ENCODE measurements at places on chromosomes 1 and 21.

GRCh38 chr1:71921935-71922559 lies 360.3 kb downstream of the NEGR1 start:
- no peak for DNase-seq

DNA sequence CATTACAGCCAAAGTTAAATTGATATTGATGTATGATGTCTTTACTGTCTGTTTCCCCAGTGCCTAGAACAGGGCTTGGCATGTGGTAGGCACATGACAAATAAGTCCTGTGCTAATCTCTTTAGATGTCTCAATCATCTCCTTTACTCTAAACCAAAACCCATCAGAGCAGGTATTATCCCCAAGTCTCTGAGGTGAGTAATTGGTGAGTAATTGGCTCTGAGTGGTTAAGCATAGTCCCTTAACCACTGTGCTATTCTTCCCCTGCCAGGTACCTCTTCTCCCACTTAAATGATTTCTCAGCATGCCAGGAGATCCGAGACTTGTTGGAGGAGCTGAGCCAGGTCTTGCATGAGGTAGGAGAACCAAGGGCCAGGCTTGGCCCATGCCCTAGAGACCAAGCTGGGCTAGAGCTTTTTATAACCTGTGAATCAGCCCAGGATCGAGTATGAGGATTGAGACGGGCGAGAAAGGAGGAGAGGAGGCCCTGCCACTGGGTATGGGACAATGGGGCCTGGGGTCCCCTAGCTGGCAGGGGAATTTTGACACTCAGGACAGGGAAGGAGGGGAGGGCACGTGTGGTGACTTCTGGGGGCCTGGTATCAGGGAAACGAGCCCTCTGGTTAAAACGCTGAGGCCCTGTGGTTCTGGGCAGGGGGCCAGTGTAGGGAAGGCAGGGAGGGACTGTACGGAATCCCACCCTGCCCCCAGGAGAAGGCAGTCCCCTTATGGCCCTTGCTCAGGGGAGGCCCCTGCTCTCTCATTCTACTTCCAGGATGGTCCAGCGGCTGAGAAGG lies 4.5 kb downstream of the CNKSR1 start:
- no peak for DNase-seq

DNA sequence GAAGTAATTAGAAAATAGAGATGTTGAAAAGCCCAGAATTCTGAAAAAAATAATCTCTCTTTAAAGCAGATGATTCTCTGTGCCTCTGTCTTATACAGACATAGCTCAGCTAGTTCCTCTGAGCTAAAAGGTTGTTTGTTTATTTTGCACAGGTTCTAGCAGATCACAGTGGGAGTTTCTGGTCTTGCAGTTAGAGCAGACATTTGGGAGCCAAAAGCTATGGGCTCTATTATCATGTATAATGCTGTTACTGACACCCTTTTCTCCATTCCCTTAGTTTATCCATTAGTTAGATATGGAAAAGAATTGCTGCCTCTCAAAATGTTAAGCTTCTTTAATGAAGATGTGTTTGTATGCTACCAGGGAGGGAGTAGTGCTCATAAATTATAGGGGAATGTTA lies 20.5 kb upstream of the CD55 start:
- DNase-seq, result no peak

DNA sequence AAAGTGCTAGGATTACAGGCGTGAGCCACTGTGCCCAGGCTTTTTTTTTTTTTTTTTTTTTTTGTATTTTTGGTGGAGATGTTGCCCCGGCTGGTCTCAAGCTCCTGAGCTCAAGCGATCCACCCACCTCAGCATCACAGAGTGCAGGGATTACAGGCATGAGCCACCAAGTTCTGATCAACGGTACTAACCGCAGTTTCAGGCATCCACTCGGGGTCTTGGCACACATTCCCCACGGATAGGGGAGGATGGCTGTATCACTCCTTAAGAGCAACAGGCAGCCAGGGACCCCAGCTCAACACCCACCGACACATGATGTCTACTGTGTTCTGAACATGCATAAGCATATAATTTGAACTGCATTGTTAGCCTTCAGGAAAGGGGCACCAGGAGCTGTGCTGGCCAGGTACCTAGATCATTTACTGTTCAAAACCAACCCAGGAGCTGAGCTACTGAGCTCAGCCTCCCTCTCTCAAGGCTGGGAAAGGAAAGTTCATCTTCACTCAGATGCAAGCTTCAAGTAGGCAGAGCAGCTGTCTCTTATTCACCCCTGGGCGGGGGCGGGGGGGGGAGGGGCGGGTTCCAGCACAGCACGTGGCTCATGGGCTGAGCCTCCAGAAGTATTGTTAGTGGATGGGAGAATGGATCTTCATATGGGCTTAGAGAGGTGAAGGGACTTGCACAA lies 24.7 kb downstream of the CAPZB start:
- no peak for DNase-seq

- no peak for DNase-seq
Observed at GRCh38 chr1:73604739-73605138, 593.2 kb downstream of the LRRIQ3 start.

DNA sequence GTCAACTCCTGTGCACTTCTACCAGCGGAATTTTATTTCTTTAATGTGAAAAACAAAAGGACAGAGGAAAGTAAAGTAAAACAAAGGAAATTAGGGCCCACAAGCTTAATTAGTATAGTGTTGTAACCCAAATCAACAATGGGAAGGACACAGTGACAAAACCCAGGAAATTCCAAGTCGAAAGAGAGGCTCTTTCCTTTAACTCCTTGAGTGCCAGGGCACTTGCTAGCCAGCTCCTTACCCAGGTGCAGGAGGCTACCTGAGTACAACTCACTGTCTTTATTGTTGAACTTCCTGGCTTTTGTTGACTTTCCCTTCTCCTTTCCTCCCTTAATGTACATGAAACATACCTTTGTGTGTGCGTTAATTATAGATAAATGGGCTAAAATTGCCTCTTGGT lies 55.0 kb downstream of the PEX14 start:
- DNase-seq, result no peak

GRCh38 chr1:42735477-42736105 lies 4.4 kb downstream of the CLDN19 start:
- DNase-seq, result no peak

- DNase-seq, result no peak
Observed at GRCh38 chr1:92310185-92310597, 11.3 kb downstream of the RPAP2 start.

DNA sequence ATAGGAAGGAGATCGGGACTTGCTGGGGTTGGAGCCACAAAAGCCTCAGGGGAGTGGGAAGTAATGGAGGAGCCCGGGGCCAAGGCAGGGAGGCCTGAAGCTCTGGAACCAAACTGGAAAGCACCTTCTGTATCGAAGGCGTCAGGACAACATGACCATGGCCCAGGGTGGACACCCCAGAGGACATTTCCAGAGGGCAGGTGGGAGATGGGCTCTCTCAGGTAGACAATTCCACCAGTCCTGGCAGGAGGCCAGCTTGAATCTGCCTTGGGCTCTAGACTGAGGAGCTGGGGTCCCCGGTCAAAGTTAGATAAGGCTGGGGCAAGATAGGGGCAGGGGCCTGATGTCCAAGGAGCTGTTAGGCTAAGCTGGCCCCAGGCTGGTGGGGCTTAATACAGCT lies 104.9 kb upstream of the EDN2 start:
- no peak for DNase-seq

DNA sequence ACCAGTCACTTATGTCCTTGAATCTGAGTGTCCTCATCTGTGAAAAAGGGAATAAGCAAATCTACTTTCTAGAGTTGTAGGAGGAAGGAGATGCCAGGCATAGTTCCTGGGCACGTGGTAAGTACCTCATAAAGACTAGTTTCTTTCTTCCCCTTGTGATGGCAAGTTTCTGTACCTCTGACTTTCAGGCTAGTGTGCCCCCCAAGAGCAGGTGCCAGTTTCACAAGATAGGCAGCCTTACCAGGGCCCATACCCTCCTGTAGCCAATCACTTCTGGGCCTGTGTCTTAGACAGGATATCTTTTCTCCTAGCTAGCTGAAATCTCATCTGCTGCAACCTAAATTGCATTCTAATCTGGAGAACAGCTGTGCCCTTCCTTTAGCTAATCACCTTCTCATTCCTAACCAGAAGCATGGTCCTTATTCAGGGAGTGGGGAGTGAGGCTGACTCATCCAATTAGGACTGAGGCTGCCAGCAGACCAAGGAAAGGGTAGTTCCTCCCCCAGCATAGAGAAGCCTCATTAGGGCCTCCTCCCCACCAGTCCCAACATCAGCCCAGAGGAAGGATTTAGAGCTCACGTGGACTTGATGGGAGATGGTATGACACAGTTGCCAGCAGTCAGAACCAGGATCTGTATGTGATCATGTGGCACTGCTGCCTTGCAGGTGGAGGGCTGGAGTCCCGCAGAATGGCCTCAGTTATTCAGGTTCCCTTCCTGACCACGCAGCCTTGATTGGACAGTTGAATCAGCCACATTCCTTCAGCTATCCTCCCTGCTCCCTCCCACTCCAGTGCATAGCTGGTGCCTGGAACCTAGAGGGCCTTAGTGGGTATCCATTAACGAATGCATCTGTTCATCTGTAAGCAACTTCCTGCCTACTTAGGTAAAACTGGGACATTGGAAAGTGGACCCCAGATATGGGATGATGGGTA lies 7.9 kb downstream of the KLHDC8A start:
- no peak for DNase-seq

DNA sequence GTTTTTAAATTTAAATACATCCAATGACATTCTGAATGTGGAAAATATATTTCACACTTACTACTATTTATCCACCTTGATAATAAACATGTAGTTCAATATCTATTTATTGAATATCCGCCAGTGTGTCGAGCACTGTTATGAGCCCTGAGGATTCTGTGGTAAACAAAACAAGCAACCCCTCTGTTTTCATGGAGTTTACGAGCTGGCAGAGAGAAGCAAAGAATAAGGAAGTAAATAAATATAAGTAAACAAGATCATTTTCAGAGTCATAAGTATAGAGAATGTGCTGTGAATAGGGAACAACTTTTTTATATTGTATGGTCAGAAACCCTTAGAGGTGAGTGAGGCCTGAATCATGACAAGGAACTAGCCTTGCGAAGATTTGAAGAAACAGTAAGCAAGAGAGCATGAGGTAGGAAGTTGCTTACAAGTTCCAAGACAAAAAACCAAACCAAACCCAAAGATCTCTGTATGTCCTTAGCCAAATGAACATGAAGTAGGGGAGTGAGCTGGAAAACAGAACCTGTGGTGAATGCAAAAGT lies 6.4 kb upstream of the SERBP1 start:
- no peak for DNase-seq

DNA sequence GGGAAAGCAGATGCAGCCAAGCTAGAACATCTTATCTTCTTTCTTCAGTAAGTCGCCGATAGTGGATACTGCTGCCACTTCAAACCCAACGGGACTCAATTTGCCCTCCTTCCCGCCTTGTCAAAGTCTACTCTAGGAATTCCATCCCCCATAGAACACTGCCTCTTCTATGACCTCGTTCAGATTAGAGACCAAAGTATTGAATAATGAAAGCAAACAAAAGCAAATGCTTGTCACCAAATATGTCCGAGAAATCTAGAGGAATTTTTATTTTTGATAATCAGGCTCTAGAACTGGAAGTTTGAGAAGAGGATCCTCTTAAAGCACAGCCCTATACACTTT lies 853 bp upstream of the RRAGC start:
- DNase-seq, result no peak

- DNase-seq, result no peak
Observed at GRCh38 chr1:17419626-17420328, 19.7 kb downstream of the RCC2 start.

DNA sequence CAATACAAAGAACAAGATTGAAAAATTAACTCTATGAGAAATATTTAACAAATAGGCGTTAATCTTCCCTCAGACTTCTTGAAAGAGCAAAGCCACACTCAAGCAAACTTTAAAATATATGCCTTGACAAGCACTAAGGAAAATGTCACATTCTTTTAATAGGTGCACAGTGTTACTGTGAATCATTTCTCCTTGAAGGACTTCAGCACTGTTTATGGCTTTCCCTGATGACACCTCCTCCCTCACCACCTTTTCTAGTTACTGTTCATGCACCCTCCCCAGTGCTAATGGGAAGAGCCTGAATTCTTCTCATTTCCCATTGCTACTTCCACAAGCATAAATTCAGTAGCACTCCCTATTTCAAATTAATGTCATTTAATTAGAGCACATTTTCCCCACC lies 299.5 kb upstream of the RRP15 start:
- DNase-seq, result no peak

DNA sequence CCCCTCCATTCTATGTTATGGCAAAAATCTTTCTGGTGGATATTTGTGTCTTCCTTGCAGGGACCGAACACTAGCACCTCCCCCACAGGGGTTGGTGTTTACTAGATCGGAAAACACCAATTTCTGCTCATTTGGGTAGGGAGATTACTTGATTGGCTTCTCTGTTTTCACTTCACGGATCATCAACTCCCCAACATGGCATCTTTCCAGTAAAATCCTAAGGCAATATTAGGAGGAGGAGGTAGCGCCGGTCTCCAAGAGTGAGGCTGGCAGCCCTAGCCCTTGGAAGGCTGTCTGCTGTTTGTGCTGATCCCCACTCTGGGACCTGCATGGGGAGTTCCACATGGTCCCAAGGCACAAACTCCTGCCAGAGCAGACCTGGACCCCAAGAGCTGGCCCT lies 12.2 kb downstream of the VASH2 start:
- no peak for DNase-seq

- DNase-seq, result no peak
Observed at GRCh38 chr21:38361324-38361723, 104.5 kb downstream of the KCNJ15 start.

DNA sequence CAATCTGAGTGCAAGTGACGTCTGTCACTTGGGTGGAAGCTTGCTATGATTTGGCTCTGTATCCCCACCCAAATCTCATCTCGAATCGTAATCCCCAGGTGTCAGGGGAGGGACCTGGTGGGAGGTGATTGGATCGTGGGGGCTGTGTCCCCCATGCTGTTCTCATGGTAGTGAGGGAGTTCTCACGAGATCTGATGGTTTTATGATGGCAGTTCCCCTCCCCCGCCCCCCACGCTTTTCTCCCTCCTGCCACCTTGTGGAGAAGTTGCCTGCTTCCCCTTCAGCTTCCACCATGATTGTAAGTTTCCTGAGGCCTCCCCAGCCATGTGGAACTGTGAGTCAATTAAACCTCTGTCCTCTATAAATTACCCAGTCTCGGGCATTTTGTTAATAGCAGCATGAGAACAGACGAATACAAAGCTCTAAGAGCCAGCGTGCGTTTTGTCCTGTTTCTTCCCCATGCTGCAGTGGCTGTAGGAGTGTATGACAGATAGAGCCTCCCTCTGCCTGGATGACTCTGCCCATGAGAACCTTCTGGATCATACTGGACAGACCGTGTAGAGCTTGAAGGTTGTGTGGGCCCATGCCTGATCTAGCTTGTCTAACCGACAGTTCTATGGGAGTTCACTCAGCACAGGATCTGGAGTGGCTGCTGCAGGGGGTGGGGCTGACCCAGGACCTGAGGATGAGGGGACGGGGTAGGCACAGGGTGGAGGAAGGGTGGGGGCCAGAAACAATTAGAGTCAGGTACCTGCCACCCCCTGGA lies 139.7 kb upstream of the ERRFI1 start:
- DNase-seq, result no peak

DNA sequence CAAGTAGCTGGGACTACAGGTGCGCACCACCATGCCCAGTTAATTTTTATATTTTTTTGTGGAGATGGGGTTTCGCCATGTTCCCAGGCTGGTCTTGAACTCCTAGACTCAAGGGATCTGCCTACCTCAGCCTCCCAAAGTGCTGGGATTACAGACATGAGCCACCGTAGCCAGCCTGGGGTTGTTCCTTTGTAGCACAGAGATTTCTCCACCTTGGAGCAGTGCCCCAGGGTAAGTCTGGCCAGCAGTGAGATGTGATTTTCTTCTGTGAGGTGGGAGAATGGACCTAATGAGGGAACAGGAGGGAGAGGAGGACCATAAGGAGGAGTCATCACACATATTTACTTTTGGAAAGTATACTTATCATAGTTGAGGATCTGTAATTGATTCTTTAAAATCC lies 61.1 kb upstream of the GADD45A start:
- DNase-seq, result no peak

Data from esophagus squamous epithelium (tissue), 5 donors.